ENCODE measurements at places on chromosomes 2 and 18.

- no peak for DNase-seq
These were observed 94.1 kb downstream of the ANKRD44 start for GRCh38 chr2:197216361-197216979.

DNA sequence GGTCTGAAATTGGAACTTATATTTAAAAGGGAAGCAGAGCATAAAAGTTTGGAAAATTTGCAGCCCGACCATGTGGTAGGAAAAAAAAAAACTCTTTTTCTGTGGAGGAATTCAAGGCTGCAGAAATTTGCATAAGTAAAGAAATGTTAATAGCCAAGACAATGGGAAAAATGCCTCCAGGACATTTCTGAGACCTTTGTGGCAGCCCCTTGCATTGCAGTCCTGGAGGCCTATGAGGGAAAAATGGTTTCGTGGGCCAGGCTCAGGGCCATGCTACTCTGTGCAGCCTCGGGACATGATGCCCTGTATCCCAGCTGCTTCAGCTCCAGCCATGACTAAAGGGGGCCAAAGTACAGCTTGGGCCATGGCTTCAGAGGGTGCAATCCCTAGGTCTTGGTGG is 71.9 kb upstream of the SLC16A14 start:
- DNase-seq = no peak

DNA sequence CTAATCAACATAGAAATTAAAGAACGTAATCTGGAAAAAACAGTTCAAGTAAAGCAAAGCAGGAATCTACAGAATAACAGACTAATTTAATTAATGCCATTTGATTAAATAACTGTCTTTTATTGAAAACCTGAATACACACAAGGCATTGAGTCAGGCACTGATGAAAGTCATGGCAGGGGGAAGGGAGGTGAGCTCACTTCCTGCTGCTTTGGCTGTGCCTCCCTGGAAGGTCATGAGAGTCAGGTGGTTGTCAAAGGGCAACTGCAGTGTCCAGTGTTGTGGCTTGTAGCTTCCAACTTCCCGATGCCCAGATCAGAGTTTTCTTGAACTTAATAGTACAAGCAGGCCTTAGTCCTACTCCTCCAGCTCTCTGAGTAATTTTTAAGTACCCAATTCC is 180.9 kb downstream of the PID1 start:
- DNase-seq = no peak

DNA sequence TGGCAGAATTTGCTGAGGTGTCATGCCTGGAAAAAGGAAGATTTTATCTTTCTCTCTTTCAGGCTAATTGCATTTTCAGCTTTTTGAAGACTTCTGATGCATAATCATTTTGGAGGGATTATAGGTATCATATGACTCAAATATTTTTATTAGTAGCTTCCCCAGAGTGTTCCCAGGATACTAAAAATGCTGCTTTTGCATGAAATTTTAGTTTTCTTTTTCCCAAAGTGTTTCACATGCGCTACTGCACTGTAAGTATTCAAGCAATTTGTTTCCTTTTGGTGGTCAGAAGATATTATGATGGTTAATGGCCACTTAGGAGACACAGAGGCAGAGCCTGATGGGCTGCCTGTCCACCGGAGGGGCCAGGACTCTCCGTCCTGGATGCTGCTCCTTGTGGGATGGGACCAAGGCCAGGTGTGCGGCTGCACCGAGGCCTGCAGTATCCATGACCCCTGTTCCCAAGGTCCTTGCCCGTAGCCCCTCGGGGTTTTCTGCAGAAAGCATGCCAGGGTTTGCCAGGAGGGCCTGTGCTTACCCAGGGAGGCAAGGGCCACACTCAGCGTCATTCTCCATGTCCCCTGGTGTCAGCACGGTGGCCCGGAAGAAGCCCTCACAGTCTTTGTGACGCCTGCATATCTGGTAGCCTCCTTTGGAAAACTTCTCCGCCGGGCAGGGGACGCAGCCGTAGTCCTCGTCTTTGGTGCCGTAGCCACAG is 60.2 kb downstream of the EDAR start:
- no peak for DNase-seq

GRCh38 chr2:102033750-102034682 is 42.3 kb downstream of the IL1R2 start:
- DNase-seq = no peak

- DNase-seq = no peak
These were observed 1920.1 kb upstream of the CELF4 start for GRCh38 chr18:39485696-39486095.

- no peak for DNase-seq
These were observed 17.4 kb upstream of the GULP1 start for GRCh38 chr2:188274274-188274673.

- no peak for DNase-seq
These were observed 234.2 kb downstream of the TTC32 start for GRCh38 chr2:19667536-19667949.

GRCh38 chr2:193895226-193895625 is 1700.5 kb upstream of the TMEFF2 start:
- no peak for DNase-seq

- no peak for DNase-seq
These were observed 9.4 kb upstream of the NEURL3 start for GRCh38 chr2:96514521-96514920.

DNA sequence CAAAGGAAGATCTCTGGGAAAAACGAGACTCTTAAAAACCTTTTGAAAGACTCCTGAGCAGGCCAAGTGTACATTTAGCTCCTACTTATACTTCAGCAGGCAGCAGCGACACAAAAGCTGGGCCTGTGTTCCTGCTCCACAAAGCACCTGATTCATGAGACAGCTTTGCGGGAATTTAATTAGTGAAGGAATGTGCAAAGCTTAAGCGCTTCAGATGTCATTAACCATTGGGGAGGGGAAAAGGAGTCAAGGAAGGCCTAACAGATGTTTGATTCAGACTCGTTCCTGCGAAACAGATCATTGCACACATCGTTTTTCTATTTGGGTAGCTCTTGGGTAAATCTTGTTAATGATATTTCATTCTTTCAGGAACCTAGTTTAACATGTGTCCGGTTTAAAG is 125.9 kb downstream of the MAIP1 start:
- DNase-seq = no peak

GRCh38 chr18:11150271-11150615 is 874 bp upstream of the PIEZO2 start:
- DNase-seq = no peak

DNA sequence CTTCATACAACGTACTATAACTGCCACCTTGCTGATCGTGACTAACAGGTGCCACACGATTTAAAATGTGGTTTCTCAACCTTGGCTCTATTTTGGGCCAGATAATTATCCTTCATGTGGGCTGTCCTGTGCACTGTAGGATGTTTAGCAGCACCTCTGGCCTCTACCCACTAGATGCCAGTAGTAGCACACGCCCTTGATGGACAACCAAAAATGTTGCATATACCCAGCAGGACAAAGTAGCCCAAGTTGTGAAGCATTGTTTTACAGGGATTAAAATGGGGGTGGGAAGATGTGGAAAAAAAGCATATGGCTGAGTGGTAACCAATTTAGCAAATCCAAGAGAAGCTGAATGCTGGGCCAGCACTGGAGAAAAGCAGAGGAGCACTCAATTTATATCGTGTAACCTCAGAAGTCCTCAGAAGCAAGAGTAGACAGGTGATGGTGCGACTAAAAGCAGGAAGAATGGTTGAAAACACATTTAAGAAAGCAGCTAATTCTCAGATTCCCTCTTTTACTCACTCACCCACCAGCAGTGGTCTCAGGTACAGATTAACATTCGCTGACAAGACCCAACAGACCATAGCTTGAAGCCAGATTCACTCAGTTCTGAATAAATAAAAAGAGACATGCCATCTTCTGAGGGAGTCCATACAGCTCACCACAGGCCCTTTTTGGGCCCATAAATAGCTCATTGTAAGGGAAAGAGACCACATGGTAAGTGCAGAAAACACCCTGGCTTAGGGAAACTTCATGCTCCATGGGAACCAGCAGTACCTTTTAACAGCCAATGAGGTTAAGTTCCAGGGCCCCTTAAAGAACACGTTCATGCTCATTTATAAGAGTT is 50.6 kb downstream of the RAPH1 start:
- no peak for DNase-seq

DNA sequence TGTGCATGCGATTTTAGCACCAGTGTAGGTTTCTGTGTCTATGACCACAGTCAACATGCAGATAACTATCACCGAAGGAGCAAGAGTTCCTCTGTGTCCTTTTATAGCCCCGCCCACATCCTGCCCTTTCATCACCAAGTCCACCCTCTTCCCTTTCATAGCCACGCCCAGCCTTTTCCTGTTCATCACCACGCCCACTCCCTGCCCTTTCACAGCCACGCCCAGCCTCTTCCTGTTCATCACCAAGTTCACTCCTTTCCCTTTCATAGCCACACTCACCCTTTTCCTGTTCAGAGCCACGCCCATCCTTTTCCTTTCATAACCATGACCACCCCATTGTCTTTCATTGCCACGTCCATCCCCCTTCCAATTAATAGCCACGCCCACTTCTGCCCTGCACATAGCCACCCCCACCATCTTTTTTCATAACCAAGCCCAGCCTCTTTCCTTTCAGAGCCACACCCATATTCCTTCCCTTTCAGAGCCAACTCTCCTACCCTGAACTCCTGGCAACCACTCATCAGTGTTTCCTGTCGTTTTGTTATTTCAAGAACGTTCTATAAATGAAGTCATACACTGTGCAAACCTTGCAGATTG is 273.9 kb downstream of the MYT1L start:
- no peak for DNase-seq

GRCh38 chr2:181430406-181431118 is 26.6 kb upstream of the ITGA4 start:
- no peak for DNase-seq

- DNase-seq = no peak
These were observed 56.6 kb upstream of the HK2 start for GRCh38 chr2:74777161-74777900.

DNA sequence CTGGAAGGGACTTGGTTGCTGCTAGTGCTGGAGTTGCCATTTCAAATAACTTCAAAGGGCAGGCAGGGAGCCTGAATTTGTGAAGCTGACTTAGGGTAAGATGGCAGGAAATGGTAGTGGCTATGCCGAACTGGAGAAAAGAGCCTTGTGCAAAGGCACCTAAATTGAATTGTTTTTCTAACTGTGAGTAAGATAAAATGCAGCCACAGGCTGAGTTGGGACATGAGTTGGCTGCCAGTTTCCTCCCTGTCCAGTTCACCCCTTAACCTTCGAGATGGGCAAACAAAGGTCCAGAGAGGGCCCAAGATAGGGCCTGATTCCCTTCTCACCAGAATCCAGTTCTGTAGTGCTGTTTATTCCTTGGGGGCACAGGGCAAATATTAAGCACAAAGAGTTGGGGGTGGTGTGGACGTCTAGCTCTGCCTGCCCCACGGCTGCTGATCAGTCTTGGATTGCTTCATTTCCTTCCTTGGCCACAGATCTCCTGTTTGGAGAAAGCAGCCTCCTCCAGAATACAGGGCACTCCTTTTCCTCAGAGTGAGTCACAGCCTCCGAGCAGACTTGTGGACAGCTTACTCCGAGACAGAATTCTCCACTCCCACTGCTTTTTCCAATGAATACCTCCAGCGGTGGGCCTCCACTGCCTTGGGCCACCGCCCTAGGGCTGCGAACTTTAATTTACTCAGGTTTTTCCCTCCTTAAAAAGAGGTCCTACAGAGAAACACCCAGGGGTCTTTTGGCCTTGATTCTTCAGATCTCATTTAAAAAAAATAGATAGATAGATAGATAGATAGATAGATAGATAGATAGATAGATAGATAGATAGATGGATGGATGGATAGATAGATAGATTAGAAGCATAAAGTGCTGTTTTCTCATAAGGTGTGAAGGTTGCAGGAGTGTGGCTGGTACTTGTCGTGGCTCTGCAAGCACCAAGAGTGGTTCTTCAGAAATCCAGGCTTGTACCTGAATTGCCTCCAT is 18.4 kb upstream of the SLC20A1 start:
- no peak for DNase-seq

GRCh38 chr2:112579241-112579640 is 5.2 kb upstream of the CHCHD5 start:
- peak; percentile 60 for DNase-seq

DNA sequence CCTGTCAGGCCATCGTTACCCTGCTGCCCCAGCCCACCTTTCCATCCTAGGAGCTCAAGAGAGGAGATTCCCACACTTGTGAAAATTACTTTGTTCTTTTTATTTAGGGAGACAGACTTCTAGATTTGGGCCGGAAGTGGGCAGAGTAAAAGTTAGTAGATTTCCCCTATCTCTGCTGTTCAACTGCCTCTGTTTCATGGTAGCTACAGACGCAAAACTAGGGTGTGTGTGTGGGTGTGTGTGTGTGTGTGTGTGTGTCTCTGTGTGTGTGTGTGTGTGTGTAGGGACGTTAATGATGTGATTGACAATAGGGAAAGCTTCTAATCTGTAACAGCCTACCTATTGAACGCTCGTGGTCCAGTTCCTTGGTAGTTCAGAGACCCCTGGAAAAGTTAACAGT is 438 bp downstream of the PSMA8 start:
- DNase-seq = no peak

DNA sequence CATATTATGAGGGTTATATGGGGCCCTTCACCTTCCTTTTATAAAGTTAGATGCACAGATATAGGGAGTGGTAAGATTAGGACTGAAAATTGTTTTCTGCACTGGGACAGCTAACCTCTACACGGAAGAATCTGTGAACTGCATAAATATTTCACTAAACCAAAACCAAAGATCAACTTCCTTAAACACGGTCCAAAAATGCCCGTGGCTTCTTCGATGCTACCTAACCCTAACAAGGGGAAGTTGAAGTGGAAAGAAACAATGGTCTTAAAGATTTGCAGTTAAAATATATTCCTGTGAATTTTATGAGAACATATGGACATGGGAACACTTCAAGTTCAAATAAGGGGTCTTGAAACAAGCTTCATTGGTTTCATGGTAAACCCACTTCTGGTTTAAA is 33.3 kb upstream of the PAX3 start:
- DNase-seq = no peak

DNA sequence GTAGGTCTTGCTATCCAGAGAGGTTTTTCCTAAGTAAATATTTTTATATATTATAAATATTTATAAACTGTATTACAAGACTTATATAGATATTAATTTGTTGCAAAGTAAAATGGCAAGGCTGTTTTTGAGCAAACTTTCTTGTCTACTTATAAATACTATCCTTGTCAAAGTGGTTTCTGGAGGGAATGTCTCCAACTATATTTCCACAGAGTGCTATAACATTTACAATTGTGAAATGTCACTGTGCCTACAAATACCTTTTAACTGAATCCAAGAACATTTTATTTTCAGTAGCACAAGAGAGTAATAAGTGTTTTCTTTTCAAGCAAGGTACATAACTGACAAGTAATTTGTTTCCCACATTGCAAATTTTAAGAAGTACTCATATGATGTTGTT is 256.8 kb downstream of the ZNF385B start:
- no peak for DNase-seq
